Hypothalamus (tissue), 51 donors: ENCODE measurements at places on chromosomes 7 and 10.

GRCh38 chr10:88190123-88190522 lies 326.7 kb downstream of the PTEN start:
- DNase-seq: no peak

GRCh38 chr10:27390681-27391080 lies 113.4 kb upstream of the RAB18 start:
- DNase-seq: no peak

DNA sequence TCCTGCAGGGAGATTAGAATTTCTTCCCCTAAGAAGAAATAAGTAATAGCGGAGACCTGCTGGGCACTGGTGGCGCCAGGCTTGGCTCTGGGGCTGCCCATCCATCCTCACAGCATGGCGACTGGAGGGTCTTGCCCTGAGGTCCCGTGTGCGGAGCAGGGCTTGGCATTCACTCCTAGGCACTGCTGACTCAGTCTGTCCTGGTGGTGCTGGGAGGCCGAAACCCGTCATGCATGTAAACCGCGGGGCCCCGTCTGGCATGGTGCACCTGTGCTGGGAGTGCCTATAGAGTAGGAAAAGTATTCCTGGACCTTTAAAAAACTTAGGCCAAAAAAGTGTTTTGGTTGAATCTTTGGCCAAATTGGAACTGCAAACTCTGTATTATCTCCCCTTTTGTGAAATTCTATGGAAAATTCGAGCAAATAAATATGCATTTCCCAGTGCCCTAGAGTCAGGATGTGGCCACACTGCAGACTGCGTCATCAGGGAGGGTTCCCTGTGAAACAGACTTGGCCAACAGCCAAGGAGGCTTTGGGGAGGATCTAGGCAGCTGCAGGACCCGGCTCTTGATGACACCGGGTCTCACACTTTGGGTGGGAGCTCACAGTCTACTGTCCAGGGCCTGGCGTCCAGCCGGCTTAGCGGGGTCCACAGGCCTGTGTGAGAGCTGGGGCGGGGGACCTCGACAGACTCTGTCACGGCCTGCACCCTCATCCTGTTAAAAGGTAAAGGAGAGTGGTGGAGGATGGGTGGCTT lies 122.3 kb downstream of the VIPR2 start:
- no peak for DNase-seq

DNA sequence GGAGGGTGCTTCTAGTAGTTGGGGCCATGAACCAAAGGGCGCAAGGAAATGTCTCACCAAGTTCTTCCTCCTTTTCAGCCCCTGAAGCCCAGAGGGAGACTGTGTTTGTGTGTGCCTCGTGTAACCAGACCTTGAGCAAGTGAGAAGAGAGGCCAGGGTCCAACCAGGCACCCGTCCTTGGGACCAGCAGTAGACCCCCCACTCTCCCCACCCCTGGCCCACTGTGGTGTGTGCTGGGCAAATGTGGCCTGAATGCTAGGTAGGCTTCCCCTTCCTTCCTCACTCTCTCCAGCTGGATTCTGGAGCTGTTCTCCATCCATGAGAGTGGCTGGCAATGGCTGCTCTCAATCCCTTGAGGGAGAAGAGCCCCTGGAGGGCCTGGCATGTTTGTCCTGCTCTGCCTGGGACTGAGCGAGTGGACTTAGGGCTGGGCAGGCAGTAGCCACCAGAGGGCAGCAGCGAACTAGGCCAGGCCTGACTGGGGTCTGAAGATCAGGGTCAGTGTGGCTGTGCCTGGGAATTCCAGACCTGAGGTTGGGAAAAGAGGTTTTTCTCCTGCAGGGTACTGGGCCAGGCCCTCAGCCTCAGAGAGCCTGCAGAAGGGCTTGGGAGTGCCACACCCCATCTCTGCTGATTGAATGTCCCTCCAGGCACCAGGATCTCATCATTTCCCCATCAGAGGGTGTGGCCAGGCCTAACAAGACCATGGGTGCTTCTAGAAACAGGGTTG lies 12.5 kb downstream of the SFRP5 start:
- no peak for DNase-seq

DNA sequence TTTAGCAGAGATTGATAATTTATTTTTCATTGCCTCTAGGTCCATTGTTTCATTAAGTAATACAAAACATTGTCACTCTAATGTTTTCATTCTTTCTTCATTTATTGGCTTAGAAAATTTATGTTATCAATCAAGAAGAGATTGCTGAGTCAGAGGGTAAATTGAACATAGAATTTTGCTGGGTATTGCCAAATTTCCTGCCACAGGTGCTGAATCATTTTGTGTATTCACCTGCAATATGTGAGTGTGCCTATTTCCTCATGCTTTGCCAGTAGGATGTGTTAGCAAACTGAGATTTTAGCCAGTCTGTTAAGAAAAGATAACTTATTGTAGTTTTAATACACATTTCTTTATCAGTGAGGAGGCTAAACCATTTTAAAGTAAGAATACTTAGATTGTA lies 38.0 kb downstream of the MARCHF5 start:
- no peak for DNase-seq

DNA sequence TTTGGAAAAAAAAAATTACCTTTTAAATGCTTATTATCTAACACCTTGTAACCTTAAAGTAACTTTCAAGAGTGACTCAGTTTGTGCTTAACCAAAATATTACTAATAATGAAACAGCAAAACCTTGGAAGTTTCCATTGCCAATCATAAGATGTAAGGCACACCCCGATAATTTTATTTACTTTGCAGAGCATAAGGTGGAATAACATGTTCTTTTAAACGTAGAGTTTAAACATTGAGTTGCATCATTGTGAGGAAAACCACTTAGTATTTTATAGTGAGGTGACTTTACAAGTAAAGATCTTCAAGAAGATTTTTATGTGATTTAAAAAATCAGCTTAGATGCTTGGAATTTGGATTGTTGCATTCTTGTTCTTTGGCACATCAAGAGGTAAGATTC lies at the start of gene PNLIPRP3:
TSS of gene PNLIPRP3 (plus strand) at position 177 of the 400 bp plus-strand sequence. CDS start at position 343, 166 bp downstream.
- no peak for DNase-seq

- no peak for DNase-seq
These were observed 38.6 kb downstream of the ZNRF2 start for GRCh38 chr7:30323006-30323355.

DNA sequence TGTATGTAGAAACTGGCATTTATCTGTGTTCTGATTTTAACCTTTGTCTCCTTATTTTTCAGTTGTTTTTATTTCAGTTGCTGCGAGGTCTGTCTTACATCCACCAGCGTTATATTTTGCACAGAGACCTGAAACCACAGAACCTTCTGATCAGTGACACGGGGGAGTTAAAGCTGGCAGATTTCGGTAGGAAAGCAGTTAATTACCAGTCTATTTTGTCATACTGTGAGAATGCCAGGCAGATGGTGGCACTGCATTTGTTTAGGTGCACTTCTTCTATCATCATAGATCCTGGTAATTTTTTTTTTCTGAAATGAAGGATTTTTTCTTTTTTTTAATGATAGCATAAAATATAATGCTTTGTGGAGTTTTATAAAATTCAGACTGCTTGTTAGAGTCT lies 321.4 kb downstream of the CDK14 start:
- DNase-seq: no peak

DNA sequence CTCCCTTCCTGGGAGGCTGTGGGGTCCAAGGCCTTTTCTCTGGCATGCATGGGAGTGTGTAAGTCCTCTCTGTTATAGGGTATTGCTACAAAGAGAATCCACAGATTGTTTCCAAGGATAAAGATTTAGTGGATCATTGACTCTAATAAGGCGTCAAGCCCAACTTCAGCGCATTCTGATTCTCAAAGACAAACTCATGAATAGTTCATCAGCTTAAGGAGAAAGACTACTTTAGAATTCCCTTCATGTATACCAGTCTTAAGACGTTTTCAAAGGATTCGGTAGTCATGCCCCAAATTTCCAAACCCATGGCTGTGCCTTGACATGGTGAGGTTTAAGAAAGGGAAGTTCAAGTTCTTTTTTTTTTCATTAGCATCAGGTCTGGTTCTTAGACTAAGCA lies 46.6 kb upstream of the ABLIM1 start:
- DNase-seq: no peak

DNA sequence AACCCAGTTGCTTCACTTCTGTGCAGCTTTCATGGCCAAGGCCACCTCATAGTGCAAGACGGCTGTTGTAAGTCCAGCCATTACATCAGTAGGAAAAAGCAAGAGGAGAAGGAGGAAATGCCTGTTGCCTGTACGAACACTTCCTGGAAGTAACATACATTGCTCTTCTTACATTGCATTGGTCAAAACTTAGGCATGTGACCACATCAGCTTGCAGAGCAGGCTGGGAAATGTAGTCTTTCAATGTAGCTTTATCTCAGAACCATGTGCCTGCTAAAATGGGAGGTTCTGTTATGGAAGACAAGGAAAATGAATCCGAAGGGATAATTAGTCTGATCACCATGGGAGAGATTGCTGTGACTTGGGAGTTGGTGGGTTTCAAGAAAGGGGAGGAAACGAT lies 4.3 kb downstream of the SLC29A3 start:
- DNase-seq: no peak

GRCh38 chr10:122560279-122560804 lies at the start of gene DMBT1:
DMBT1 (plus strand) TSS chr10:122560754; CDS start chr10:122560771, 17 bp downstream.
- no peak for DNase-seq

GRCh38 chr7:128255271-128255670 lies 14.2 kb downstream of the LEP start:
- no peak for DNase-seq

DNA sequence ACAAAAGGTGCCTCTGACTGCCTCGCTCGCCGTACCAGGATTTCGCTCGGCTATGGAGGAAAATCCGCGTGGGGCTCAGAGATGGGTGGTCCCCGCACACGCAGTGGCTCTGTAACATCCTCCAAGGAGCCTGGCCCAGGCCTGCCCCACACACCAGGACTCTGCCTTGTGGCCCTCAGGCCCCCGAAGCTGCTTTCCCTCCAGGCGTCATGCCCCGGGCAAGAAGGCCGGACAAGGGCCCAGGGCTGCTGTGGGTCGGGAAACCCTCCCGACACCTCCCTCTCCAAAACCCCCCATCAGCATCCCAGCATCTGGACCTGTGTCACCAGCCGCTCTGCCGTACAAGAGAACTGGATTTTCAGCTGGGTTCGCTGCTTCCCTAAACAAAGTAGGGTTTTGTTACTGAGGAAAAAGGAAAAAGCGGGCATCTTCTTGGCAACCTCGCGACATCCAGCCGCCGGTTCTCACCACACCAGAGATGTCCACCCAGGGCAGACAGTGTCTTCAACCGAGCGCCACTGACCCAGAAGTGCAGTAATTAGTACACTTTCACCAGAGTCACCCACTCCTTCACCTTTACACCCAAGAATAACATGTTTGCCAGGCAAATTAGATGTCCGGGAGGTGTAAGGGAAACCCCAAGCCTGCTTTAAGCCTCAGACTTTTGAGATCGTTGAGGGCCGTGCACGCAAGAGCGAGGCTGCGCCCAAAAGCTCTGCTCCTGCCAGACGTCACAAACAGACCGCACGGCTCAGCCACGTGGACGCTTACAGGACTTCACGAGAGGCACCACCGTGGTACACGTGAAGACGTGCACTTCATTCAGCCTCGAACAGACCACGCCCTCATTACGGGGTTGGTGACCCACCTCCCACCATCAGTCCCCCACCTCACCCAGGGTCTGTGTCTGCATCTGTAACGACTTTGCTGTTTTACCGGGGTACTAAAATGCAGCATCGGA lies 62.2 kb downstream of the DIP2C start:
- no peak for DNase-seq

- DNase-seq: no peak
These were observed 86.0 kb downstream of the UNCX start for GRCh38 chr7:1318661-1319060.

GRCh38 chr7:46091071-46091470 lies 170.0 kb upstream of the IGFBP3 start:
- no peak for DNase-seq

GRCh38 chr7:90903841-90904240 lies 307.7 kb downstream of the CDK14 start:
- no peak for DNase-seq

DNA sequence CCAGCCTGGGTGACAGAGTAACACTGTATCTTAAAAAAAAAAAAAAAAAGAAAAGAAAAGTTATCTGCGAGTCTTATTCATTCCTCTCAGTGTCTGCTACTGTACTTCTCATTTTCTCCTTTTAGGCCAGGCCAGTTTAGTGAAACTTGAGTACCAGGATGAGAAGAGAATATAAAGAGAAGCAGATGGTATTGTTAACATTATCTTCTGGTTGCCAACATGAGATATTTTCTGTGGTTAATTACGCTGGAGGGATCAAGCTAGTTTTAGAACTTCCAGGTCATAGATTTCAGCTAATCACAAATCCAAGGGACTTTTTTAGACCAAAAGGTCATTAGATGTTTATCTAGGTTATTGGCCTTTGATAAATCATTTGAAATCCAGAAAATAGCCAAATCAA lies 252.6 kb upstream of the SMIM30 start:
- no peak for DNase-seq

- DNase-seq: no peak
These were observed 64.0 kb downstream of the CACNB2 start for GRCh38 chr10:18204039-18204835.

DNA sequence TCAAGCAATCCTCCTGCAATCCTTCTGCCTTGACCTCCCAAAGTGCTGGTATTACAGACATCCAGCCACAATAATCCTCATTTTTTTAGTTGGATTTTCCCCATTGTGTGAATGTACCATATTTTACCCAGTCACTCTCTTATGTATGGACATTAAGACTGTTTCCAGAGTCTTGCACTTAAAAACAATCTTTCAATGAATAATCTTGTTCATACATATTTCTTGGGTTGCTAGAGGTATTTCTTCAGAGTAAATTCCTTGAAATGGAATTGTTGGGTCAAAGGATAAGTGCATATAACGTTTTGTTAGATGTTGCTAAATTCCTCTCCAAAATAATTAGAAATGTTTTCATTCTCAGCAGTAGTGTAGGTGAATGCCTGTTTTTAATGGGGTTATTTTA lies 283.1 kb upstream of the KAT6B start:
- no peak for DNase-seq

- DNase-seq: no peak
These were observed 33.2 kb downstream of the WBP1L start for GRCh38 chr10:102776779-102777456.

- no peak for DNase-seq
These were observed 33.7 kb upstream of the TMEM26 start for GRCh38 chr10:61486738-61487396.

DNA sequence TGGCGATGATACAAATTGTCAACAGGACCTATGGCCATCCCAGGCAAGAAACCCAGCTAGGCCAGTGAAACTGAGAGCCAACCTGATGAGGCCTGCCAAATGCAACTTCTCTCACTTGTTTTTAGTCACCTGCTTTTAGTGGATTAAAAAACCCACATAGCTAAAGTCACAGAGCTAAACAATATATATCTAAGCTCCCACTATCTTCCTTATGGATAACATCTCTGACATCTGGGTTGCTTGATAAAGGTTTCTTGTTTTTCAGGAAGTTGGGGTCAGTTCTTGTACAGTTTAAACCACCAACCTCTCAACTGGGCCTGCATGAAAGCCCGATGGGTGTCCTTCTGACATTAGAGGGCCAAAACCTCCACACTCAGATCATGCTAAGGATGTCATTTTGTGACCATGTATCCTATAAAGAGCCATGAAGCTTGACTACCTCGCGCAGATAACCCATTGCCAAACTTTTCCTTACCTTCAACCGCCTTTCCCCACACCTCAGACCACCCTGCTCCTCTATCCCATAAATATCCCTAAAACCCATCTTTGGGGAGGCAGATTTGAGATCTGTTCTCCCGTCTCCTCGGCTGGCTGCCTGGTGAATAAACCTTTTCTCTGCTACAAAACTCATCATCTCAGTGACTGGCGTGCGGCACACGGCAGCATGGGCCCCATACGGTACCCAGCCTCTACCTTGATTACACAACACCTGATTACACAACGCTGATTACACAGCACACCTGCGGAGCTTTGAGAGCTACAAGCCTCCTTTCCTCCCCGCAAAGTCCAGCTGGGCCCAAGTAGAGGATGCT lies 797 bp upstream of the STMP1 start:
- no peak for DNase-seq
